Testis (tissue), 5 donors: ENCODE measurements at places on chromosomes 3 and 15. TPM values are rescaled to one million over a fixed set of nuclear protein-coding genes. Genes with fewer than 3 reads are reported as not detected.
A peak's percentile ranks its signal among the peaks of the same experiment; 100 is the strongest.

The UBAP1L gene
- 11.3 TPM for total RNA-seq

The CCR1 gene
- 1.8 TPM for total RNA-seq

The LRRC2 gene
- total RNA-seq, result 0.99 TPM

DNA sequence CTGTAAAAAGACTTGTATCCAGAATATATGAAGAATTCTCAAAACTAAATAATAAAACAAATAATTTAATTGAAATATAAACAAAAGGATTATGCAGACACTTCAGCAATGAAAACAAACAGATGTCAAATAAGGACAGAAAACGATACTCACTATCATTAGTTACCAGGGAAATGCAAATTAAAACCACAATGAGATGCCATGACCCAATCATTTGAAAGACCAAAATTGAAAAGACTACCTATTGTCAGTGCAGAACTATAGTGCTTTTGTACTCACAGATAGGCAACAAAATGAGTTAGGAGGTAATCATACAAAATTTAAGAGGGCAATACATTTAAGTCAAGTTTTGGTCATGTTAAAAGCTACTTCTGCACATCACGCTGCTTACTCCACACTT is 31.6 kb upstream of the OR5K4 start:
- H3K27me3 ChIP-seq, result no peaks in the 10 kb centered on the region
- no peak for DNase-seq
- H3K36me3 ChIP-seq, result no peaks in the 10 kb centered on the region
- H3K4me3 ChIP-seq, result no peak overlapping the region

- H3K27ac ChIP-seq, result no peak overlapping the region
- H3K4me1 ChIP-seq, result no peaks in the 10 kb centered on the region
Observed at GRCh38 chr3:146164971-146165769, 4.2 kb upstream of the PLOD2 start.

DNA sequence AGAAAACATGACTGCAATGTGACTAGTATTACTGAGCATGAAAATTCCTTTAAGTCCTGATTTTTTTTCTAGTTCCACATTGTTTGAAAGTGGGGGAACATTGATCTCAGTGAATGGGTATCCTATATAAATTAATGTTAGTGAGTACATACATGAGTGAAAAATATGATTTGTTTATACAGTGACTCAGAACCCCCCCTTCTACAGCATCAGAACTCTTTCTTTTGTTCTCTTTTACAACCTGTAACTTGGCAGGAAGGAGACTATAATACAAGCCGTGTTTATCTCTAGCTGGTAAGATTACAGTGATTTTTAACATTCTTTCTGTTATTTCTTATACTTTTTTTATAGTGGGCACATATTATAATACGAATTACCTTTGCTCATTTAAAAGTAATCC is 384.7 kb downstream of the PDCD6IP start:
- DNase-seq, result no peak
- no peaks in the 10 kb centered on the region for H3K36me3 ChIP-seq
- no peaks in the 10 kb centered on the region for H3K4me1 ChIP-seq
- no peak overlapping the region for H3K27ac ChIP-seq
- H3K4me3 ChIP-seq, result no peak overlapping the region

DNA sequence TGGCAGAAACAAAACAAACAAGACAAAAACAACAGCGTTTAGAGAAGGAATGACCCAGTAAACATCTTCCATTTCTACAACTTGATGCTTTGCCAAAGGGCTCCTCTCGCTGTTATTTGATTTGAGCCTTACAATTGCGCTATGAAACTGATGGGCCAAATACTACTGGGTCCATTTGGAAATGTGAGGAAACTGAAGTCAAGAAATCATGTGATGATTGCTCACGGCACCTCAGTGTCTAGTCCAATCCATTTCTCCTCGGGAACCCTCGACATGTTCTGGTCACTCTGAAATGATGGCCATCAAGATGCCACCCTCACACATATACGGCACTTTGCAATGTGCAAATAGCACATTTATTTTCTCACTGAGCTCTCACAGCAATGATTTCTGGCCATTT is 136.0 kb downstream of the UACA start:
- no peak for DNase-seq
- no peaks in the 10 kb centered on the region for H3K27me3 ChIP-seq
- no peak overlapping the region for H3K4me3 ChIP-seq

GRCh38 chr3:4977853-4978203 is 1.4 kb upstream of the BHLHE40 start:
- DNase-seq, result no peak
- H3K4me3 ChIP-seq, result peak overlapping the region; percentile 92
- H3K27ac ChIP-seq, result peak overlapping the region; percentile 94
- H3K36me3 ChIP-seq, result no peaks in the 10 kb centered on the region
- H3K4me1 ChIP-seq, result peaks cover 17% of the 10 kb centered on the region

DNA sequence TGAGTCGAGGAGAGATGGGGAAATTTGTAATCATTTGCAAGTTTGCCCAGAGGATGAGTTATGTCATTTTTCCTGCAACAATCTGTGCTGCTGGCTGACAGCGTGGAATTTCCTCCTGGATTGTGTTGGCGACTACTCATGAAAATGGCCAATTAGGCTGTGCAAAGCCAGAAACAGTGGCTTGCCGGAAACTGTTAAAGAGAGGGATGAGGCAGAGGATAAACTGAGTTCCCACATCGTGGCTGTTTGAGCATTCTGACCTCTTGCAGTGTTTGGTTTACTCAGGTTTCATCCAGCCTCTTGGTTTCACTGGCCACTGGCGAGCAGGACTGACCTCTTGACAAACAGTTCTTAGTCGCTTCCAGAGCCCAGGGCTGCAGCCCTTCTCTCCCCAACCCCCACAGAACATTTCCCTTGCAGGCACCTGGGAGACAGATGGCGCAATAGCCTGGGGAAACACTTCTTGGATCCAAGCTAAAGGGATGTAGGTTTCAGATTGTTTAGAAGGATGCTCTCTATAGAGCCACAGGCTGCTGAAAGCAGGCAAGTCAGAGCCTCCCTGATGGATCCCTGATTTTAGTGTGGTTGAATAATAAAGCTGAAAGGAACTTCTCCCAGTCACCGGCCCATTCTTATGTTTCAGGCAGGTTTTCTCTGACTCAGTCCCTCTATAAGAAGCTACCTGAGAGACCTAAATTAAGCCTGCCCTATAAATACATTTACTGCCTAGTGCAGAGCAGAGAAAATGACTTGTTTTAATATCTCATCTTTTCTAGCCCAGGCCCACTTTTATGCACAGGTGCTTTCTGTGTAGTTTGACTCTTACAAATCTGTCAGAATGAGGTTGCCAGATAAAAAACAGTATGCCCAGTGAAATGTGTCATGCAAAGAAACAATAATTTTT is 92.8 kb upstream of the UBE2E1 start:
- DNase-seq, result peak; percentile 37
- no peaks in the 10 kb centered on the region for H3K4me1 ChIP-seq
- H3K27me3 ChIP-seq, result no peaks in the 10 kb centered on the region
- H3K36me3 ChIP-seq, result no peaks in the 10 kb centered on the region

DNA sequence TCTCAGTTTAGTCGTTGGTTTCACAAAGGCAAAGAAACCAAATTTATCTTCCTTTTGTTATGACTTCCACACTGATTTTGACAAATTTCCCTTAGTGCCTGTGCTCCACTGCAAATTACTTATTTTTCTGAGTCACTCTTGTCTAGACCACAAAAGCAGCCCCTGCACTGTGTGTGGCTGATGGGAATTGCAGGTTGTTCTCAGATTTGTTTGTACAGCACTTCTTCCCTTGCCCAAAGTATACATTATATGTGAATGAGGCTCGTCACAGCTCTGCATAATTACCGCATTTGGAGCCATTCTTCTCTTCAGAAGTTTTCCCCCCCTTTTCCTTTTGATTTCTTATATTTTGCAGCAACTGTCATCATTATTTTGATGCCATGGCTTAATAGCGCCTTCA is 354.2 kb upstream of the IL12A start:
- no peak overlapping the region for H3K27ac ChIP-seq
- H3K36me3 ChIP-seq, result no peaks in the 10 kb centered on the region
- no peak overlapping the region for H3K4me3 ChIP-seq
- H3K4me1 ChIP-seq, result no peaks in the 10 kb centered on the region

DNA sequence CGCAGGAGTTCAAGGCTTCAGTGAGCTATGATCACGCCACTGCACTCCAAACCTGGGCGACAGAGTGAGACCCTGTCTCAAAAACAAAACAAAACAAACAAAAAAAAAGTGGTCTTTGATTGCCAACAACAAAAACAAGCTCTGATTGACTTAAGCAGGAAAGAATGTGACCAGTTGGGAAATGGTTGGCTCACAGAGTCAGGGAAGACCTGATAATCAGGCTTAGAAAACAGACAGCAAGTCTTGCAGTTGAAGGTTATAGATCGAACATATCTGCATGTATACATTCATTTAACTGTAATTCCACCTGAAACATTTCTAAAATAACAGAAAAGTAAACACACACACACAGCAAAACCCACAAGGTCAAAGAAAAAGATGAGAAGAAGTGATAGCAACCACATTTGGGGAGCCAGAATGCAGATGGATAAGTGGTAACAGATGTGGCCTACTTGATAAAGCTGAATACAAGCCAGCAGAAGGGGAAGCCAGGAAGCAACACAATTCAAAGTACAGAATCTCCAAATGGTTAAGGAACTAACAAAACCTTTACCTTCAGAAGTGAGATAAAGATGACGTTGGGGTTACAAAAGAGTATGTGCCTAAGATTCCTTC is 699.9 kb upstream of the ZNF385D start:
- H3K27ac ChIP-seq, result no peak overlapping the region
- no peak overlapping the region for H3K4me3 ChIP-seq
- H3K36me3 ChIP-seq, result no peaks in the 10 kb centered on the region
- no peaks in the 10 kb centered on the region for H3K27me3 ChIP-seq
- no peak for DNase-seq
- H3K4me1 ChIP-seq, result no peaks in the 10 kb centered on the region

DNA sequence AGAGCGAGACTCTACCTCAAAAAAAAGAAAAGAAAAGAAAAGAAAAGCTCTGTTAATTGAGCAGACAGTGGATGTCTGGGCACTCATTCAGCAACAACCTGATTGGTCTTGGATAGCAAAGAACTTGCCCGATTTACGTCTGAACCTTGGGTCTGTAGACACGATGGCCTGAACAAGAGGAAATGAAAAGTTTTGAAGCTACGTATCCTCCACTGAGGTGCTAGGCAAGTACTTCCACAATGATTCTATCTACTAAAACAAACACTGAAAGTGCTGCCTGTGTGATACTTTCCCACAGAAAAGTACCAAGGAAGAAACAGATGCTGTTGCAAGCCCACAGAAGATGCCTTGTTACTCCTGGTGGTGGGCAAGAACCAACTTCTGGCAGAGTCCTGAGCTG is 21.8 kb upstream of the MUSTN1 start:
- DNase-seq, result no peak
- H3K27ac ChIP-seq, result no peak overlapping the region
- H3K4me1 ChIP-seq, result no peaks in the 10 kb centered on the region
- H3K36me3 ChIP-seq, result no peaks in the 10 kb centered on the region
- H3K27me3 ChIP-seq, result no peaks in the 10 kb centered on the region

DNA sequence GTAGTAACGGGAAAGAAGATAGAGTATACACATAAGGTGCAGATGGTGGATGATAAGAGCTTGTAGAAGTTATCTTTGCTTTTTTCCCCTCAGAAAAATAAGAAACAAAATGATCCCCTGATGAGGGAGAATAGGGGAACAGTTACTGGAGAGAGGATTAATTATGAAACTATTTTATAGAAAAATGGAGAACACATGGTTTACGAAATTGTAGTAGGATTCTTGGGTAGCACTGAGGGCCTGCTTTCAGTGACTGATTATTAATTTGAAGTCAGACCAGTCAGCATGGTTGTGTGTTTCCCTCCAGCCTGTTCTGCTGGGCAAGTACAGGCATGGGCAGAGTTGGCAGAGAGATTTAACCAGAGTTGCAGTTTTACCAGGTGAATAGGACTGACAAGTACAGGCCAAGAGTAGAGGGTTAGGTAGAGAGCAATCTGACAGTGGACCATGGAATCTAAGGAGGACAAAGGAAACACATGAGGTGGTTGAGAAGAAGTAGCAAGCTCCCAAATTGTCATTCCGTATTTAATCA is 5.9 kb downstream of the SLC49A4 start:
- no peak overlapping the region for H3K27ac ChIP-seq
- no peak for DNase-seq
- H3K4me1 ChIP-seq, result peaks cover 10% of the 10 kb centered on the region
- no peaks in the 10 kb centered on the region for H3K27me3 ChIP-seq
- no peaks in the 10 kb centered on the region for H3K36me3 ChIP-seq
- no peak overlapping the region for H3K4me3 ChIP-seq
